ENCODE measurements at places on chromosomes 2 and 18. TPM values are rescaled to one million over a fixed set of nuclear protein-coding genes. Genes with fewer than 3 reads are reported as not detected.
A peak's percentile ranks its signal among the peaks of the same experiment; 100 is the strongest.

- no peak for DNase-seq
Measured at GRCh38 chr18:45402485-45403056, 212.7 kb upstream of the SLC14A2 start.

The CDH7 gene
- not detected for total RNA-seq

DNA sequence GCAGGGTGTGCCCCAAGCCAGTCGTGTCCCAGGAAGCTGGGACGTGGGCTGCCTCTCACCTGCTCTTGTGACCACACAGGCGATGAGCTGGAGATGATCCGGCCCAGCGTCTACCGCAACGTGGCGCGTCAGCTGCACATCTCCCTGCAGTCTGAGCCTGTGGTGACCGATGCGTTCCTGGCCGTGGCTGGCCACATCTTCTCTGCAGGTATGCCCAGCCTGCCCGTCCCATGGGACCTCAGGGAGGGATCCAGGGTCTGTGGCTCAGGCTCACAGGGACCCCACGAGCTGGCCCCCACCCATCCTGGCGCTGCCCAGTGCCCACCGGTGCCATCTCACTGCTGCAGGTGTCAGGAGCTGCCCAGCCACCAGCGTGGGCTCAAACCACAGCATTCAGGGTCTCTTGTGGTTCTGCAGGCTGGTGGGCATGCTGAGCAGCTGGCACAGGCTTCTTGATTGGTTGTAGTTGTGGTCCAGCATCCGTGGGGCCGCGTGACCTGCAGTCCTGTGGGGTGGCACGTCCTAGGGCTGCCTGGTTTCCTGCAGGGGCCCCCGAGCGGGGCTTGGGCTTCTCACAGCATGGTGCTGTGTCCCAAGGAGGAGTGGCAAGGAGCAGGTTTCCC lies 3.8 kb downstream of the BOK start:
- DNase-seq, result no peak

GRCh38 chr2:134818321-134818720 lies 20.1 kb upstream of the ACMSD start:
- DNase-seq, result peak; percentile 90

DNA sequence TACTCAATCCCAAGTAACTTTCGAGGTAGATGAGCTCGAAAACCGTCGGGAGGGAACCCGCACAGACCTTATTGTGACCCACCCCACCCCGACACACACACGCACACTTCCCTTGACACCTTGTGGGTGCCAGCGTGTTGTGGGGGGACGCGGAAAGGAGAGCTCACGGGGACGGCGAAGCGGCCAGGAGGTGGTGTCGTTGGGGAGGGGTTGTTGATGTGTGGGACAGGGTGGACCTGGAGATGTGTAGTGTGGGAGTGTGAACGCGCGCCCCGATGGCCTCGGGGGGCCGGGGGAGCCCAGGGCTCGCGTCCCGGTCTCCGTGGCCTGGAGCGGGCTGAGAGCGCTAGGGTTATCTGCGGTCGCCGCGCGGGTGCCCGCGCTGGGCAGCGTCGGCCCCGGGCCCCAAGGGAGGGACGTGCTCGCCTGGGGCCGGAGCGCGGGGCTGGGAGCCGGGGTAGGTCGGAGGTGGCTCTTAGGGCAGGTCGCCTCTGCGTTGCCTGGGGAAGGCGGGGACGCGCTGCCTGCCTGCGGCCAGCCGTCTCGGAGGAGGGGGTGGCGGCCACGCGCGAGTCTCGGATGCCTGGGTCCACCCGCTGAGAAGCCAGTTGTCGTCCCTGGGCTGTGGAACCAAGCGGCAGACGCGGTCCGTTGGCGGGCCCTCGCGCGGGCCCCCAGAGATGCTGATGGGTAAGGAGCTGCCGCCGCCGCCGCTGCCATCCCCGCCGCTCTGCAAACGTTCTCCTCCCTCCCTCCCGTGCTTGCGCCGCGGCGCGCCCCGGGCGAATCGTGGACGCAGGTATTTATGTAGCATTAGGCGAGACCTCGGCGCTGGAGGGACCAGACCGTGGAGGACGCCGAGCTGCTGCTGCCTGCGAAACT lies 1.6 kb downstream of the KLHL29 start:
- peak; percentile 15 for DNase-seq

DNA sequence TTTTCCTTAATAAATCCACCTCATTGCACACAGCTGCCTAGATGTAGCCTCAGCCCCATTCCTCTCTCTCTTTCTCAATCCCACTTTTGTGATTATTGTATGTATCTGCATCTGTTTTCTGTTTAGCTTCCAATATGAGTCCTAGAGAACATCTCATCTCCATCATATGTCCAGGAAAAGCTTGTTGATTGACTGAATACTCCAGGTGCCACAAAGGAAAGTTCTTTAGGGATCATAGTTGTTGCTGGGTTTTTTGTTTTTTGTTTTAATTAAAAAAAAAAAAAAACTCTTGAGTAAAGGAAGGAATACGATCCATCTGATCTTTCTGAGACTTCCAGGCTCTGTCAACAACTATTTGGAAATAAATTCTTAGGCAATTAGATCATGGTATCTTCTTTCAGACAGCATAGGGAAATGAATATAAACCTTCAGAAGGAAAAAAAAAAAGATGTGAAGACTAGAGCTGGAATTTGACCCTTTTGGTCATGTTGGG lies 42.5 kb downstream of the KIAA2012 start:
- peak; percentile 85 for DNase-seq

- DNase-seq, result no peak
Measured at GRCh38 chr2:232008907-232009638, 47.6 kb downstream of the DIS3L2 start.

DNA sequence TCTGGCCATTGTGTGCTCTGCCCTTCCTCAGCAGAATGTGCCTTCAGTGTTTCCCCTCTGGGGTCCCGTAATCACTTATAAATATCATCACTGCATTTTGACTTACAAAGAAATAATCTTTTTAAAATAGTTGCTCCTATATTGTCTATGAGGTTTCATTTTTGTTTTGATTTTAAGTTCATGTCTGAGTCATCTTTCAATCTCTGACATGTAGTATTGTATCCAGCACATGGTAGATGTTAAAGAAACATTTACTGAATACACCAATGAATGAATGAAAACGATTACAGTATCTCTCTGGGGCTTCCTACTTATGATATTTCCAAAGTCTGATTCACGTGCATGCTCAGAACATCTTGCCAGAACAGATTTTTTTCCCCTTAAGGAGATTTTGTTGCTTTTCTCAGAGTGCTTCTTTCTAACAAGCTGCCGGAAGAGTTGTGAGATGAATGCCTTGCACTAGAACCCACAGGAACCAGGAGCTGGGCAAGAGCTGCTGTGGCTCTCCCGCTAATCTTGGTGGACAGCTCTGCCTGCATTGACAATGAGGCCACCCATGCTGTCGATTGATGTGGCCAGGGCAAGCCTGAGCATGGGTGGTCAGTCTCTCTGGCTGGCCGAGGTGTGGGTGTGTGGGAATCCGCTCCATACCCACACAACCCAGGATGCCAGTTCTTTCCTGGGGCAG lies 199.4 kb downstream of the CYRIA start:
- no peak for DNase-seq

The NDC80 gene
- 71.7 TPM for total RNA-seq

The GPBAR1 gene
- 0.20 TPM for total RNA-seq

GRCh38 chr2:36294316-36294721 lies 61.3 kb upstream of the CRIM1 start:
- DNase-seq, result no peak

The NBEAL1 gene
- 19.5 TPM for total RNA-seq

- no peak for DNase-seq
Measured at GRCh38 chr2:67824186-67824585, 238.6 kb downstream of the C1D start.

GRCh38 chr18:56493531-56493930 lies 144.9 kb downstream of the TXNL1 start:
- DNase-seq, result no peak

- DNase-seq, result no peak
Measured at GRCh38 chr18:58386780-58387179, 242.1 kb downstream of the ALPK2 start.

- DNase-seq, result no peak
Measured at GRCh38 chr2:6506361-6506794, 359.3 kb downstream of the CMPK2 start.

The HOXD3 gene
- total RNA-seq, result not detected

GRCh38 chr2:174493549-174494331 lies 6.9 kb upstream of the GPR155 start:
- no peak for DNase-seq

The RAX gene
- total RNA-seq, result not detected

DNA sequence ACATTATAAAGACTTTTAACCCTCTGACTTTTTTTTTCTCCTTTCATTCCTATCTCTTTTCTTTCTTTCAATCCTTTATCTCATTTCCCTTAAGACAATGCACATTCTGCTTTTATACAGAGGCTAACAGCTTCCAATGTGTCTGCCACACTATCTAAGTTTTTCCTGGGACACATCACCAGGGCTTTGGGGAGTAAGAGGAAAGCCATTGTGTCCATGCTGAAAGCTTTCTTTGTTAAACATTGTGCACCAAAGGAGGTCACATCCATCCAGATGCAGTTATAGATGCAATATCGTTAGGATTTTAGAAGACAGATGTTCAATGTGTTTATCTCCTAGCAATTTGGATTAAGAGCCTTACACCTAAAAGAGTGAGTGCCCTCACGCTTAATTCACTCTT lies 534.1 kb downstream of the CNTNAP5 start:
- DNase-seq, result no peak

- peak; percentile 65 for DNase-seq
Measured at GRCh38 chr2:200703127-200703925, 108.4 kb upstream of the BZW1 start.

GRCh38 chr2:217283460-217283859 lies 423.6 kb upstream of the TNP1 start:
- DNase-seq, result no peak

GRCh38 chr2:174338671-174339560 lies 4.2 kb downstream of the SP9 start:
- no peak for DNase-seq

DNA sequence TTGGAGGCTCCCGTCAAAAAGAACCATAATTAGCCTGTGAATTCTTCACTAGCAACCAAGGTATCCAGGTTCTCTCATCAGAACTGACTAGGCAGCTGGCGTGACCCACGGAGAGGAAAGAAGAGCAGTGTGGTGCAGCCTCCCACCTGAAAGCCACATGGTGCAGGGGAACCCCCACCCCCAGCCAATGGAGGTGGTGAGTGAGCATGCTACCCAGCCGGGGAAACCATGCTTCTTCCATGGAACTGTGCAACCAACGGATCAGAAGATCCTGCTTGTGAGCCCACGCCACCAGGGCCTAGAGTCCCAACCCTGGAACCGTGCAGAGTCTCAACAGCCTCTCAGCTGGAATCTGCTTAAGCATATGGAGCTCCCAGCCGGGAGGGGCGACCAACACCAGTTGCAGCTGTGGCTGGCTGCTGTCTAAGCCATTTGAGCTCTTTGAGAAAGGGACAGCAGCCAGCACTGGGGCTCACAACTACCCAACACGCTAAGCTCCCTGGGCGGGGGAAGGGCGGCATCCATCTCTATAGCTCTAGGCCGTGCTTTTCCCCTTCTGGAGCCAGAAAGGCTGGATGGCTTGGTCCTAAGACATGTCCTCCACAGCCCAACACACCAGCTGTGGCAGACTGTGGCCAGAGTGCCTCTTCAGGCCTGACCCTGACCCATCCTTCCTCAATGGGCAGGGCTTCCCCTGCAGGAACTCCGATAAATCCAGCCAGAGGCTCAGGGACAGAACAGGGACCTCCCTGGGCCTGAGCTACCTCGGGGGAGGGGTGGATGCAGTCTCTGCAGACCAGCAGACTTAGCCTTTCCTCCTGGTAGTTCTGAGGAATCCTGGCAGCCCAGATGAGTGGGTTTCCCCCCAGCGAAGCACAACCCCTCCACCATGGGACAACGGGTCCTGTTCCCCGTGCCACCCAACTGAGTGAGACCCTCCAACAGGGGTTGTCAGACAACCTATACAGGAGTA lies 151.4 kb upstream of the NXPH2 start:
- no peak for DNase-seq

The B3GNT7 gene
- 14.0 TPM for total RNA-seq

DNA sequence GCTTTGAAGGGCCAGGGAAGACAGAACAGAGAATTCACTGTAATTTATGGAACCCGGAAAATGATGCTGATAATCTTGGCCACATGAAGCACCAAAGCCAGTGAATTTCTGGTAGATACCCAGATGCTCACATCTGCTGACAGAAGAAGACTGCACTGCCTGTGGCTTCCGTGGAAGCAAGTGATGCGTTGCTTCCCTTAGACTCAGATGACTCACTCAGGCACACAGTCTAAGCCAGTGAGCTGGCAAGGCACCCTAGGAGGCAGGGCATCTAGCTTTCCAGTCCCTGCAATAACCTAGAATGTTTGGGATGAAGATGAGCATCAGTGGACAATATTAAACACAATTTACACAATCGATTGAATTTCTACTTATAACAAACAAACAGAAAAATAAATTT lies 284.7 kb downstream of the CMPK2 start:
- DNase-seq, result no peak

The SLC19A3 gene
- 4.5 TPM for total RNA-seq

The IL1RL2 gene
- 1.2 TPM for total RNA-seq

DNA sequence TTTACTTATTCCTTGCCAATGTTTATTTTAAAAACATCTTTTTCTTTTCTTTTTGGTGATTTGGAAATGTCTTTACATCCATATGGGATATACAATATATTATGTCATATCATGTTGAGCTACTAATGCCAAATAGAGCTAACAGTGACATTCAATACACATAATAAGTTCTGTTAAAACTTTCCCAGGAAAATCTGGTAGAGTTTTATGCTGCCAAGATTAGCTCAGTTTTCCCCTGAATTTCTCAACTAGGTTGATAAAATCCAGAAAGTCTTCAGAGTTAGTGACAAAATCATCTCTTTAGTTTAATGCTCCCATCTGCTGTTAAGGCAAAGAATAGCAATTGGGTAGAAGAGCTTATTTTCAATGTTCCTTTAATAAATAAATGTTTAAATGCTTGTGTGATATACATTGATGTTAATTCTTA lies 9.9 kb downstream of the COL3A1 start:
- DNase-seq, result no peak

The FAP gene
- total RNA-seq, result not detected

GRCh38 chr18:48661421-48661820 lies 122.6 kb downstream of the CTIF start:
- DNase-seq, result no peak

All from PC-9 (cell line).